Hematopoietic multipotent progenitor cell (in vitro differentiated cells): ENCODE measurements at places on chromosomes 1 and 21. TPM values are rescaled to one million over a fixed set of nuclear protein-coding genes. Genes with fewer than 3 reads are reported as not detected.

Gene PTCH2
- 0.27 TPM for total RNA-seq

Gene ST6GALNAC3
- total RNA-seq = under 0.01 TPM

Gene HENMT1
- total RNA-seq = 23.7 TPM

Gene LCE3D
- total RNA-seq = not detected

Gene SNX27
- total RNA-seq = 11.8 TPM

Gene ELF3
- total RNA-seq = 1.3 TPM

Gene C1QB
- total RNA-seq = 0.27 TPM

Gene KRTAP19-3
- total RNA-seq = not detected

Gene TRIM58
- 25.3 TPM for total RNA-seq

Gene KCNC4
- 5.7 TPM for total RNA-seq

Gene TMEM125
- 8.3 TPM for total RNA-seq

Gene NCMAP
- under 0.01 TPM for total RNA-seq

Gene SLC19A2
- 10.0 TPM for total RNA-seq

Gene FAM167B
- total RNA-seq = under 0.01 TPM

Gene GNG4
- 1.9 TPM for total RNA-seq

Gene L1TD1
- not detected for total RNA-seq

Gene PAFAH2
- 6.5 TPM for total RNA-seq

Gene CYP2J2
- 0.54 TPM for total RNA-seq

Gene BRDT
- not detected for total RNA-seq

Gene ACTN2
- not detected for total RNA-seq

Gene LHX8
- not detected for total RNA-seq

Gene JAM2
- 0.81 TPM for total RNA-seq

Gene CD1C
- total RNA-seq = 0.27 TPM

Gene INSRR
- total RNA-seq = under 0.01 TPM

Gene MTARC2
- 0.27 TPM for total RNA-seq
